Smooth muscle cell of the umbilical artery (primary cell): ENCODE measurements at places on chromosomes 16 and 17. TPM values are rescaled to one million over a fixed set of nuclear protein-coding genes. Genes with fewer than 3 reads are reported as not detected.

Gene AGRP
- not detected in 2 replicates for total RNA-seq

Gene SLC6A2
- not detected in 2 replicates for total RNA-seq

Gene LRRC37A3
- total RNA-seq: 3.6 and 5.7 TPM in 2 replicates

Gene CFAP119
- 1.2 and 1.4 TPM in 2 replicates for total RNA-seq

Gene CDRT4
- 3.0 and 4.0 TPM in 2 replicates for total RNA-seq

Gene HSPB9
- total RNA-seq: 0.14 TPM in 1 of 2 replicates, not detected in the other

Gene PITPNC1
- total RNA-seq: 6.2 and 14.6 TPM in 2 replicates

Gene SHISA9
- under 0.01 TPM in 1 of 2 replicates, not detected in the other for total RNA-seq

Gene ABCC12
- not detected in 2 replicates for total RNA-seq

Gene FBXW10B
- total RNA-seq: 0.30 and 0.92 TPM in 2 replicates

Gene SPIRE2
- 0.30 and 1.4 TPM in 2 replicates for total RNA-seq

Gene TBX2
- total RNA-seq: 30.0 and 32.3 TPM in 2 replicates

Gene IL17C
- total RNA-seq: 0.23 TPM in 1 of 2 replicates, not detected in the other

Gene TNRC6C
- total RNA-seq: 3.6 and 6.0 TPM in 2 replicates

Gene C16orf96
- not detected in 2 replicates for total RNA-seq

Gene TBC1D3B
- total RNA-seq: 0.89 and 0.92 TPM in 2 replicates

Gene CRHR1
- total RNA-seq: not detected in 2 replicates

Gene SLC5A11
- not detected in 2 replicates for total RNA-seq

Gene CD300LG
- total RNA-seq: not detected in 2 replicates

Gene KRTAP4-3
- not detected in 2 replicates for total RNA-seq

Gene NOMO2
- total RNA-seq: 318 and 322 TPM in 2 replicates

Gene CCL8
- 0.89 TPM in 1 of 2 replicates, not detected in the other for total RNA-seq
